Epithelial cell of esophagus (primary cell): ENCODE measurements at places on chromosomes 11 and 22.
A peak's percentile ranks its signal among the peaks of the same experiment; 100 is the strongest.

DNA sequence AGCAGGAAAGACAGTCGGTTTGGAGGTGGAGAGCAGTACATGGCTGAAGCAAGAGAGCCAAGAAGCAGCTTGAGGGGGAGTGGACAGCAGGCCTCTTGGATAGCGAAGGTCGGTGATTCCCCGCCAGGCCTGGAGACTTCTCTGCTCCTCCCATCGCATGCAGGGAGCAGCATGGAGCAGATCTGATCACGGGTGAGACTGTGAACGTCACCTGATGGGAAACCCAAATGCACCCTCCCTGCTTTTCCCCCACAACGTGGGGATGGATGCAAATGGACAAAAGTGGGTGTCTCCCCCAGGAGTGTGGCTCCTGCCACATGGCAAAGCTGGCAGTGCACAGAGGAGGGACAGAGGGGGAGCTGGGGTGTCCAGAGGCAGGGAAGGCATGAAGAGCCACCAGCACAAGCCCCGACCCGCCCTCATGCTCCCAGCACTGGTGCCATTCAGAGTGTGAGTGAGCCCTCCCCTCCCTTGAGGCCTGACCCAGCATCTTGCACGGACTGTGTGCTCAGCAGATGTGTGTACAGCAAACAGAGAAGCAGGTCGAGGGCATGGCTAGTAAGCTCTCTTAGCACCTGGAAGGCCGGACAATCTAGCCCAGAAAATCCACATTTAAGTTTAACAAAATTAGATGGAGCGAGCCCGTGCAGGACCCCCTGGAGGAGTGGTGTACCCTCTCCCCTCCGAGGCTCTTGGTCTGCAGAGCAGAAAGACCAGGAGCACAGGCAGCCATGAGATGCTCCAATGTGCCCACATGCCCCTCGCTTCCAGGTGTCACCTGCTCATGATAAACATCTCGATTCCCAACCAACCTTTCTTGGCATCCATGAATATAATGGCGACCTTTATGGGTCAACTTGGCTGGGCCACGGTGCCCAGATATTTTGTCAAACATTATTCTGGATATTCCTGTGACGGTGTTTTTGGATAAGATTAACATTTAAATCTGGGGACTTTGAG is 661.7 kb downstream of the TBC1D22A start:
- no peak for DNase-seq

DNA sequence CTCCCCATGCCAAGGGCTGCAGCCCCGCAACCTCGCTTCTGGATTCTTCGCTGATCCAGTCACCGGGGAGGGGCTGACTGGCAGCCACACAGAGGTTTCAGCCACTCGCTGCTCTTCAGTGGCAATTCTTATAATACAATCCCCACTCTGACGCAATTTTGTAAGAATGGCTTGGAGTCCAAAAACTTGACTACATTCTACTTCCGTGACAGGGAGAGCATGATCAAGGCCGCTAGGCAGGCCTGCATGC is 14.9 kb downstream of the PPM1F start:
- DNase-seq, result peak; percentile 89

GRCh38 chr11:1453611-1454034 is 33.0 kb downstream of the MOB2 start:
- DNase-seq, result peak; percentile 60

GRCh38 chr11:132496341-132496740 is 1036.0 kb downstream of the OPCML start:
- no peak for DNase-seq

GRCh38 chr11:120547316-120547715 is 35.8 kb downstream of the GRIK4 start:
- DNase-seq, result no peak

- peak; percentile 54 for DNase-seq
Measured at GRCh38 chr11:120863359-120863758, 160.5 kb upstream of the TBCEL start.

DNA sequence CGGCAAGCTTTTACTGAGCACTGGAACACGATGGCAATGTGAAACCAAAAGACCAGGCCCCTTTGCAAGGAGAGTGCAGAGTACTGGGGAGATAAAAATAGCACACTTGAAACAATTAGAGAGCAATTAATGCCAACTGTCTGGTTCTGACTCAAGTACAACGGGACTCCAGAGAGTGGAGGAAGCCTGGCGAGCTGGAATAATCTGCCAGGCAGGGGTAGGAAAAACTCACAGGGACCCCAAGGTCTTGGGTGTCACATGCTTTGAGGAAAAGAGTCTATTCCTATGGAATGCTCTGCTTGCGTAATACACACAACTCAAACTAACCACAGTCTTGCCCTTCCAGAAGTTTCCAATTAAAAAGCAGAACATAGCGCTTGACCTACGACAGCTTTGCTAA is 113.0 kb upstream of the CLMP start:
- no peak for DNase-seq

DNA sequence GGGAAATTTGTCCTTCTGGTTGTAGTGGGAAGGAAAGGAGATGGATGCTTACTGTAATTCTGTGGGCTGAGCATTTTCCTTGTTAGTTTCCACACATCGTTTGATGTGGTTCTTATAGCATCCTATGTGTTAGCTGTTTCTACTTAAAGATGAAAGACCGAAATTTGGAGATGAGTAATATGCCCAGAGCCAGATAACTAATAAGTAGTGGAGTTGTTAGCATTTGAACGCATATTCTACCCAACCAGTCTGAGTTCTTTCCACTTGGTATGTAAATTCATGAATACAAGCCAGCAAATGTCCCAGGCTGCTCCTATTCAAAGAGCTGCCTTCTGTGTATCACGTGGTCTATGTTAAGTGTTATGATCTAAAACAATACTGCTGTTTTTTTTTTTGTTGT is 14.6 kb downstream of the SPECC1L start:
- no peak for DNase-seq
